Pancreas (tissue), 10 donors: ENCODE measurements at places on chromosomes 5 and 9. TPM values are rescaled to one million over a fixed set of nuclear protein-coding genes. Genes with fewer than 3 reads are reported as not detected.

- no peaks in the 10 kb centered on the region for H3K4me1 ChIP-seq
- no peaks in the 10 kb centered on the region for H3K27me3 ChIP-seq
- no peaks in the 10 kb centered on the region for H3K36me3 ChIP-seq
- no peak for DNase-seq
- H3K27ac ChIP-seq = no peak overlapping the region
These were observed 108.3 kb upstream of the ICE1 start for GRCh38 chr5:5314166-5314565.

- H3K36me3 ChIP-seq = no peaks in the 10 kb centered on the region
- no peak for DNase-seq
- no peak overlapping the region for H3K4me3 ChIP-seq
- no peaks in the 10 kb centered on the region for H3K4me1 ChIP-seq
- H3K27me3 ChIP-seq = peaks cover 15% of the 10 kb centered on the region
These were observed 77.4 kb downstream of the CFAP77 start for GRCh38 chr9:132487351-132487791.

GRCh38 chr5:6287176-6287575, 91.2 kb downstream of the MED10 start:
- H3K27ac ChIP-seq = no peak overlapping the region
- no peak overlapping the region for H3K4me3 ChIP-seq
- no peak for DNase-seq
- no peaks in the 10 kb centered on the region for H3K27me3 ChIP-seq

DNA sequence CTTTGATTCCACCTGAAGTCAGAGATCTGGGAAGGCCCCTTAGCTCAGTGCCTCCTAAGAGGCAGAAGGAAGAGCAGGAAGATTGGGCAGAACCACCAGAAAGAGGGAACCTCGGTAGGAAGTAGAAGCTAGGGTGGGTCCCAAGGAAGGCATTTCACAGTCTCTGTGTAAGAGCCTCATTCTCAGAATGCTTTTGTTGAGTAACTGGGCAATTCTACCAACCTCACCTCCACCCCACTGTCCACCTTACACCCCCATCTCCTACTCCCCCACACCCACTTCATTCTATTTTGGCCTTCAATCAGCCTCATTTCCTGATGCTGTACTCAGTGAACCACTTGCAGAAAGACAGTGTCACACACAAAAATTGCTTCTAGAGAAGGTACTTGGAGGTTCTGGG, 3.5 kb downstream of the HBEGF start:
- peaks cover 16% of the 10 kb centered on the region for H3K4me1 ChIP-seq
- H3K4me3 ChIP-seq = no peak overlapping the region
- DNase-seq = no peak

DNA sequence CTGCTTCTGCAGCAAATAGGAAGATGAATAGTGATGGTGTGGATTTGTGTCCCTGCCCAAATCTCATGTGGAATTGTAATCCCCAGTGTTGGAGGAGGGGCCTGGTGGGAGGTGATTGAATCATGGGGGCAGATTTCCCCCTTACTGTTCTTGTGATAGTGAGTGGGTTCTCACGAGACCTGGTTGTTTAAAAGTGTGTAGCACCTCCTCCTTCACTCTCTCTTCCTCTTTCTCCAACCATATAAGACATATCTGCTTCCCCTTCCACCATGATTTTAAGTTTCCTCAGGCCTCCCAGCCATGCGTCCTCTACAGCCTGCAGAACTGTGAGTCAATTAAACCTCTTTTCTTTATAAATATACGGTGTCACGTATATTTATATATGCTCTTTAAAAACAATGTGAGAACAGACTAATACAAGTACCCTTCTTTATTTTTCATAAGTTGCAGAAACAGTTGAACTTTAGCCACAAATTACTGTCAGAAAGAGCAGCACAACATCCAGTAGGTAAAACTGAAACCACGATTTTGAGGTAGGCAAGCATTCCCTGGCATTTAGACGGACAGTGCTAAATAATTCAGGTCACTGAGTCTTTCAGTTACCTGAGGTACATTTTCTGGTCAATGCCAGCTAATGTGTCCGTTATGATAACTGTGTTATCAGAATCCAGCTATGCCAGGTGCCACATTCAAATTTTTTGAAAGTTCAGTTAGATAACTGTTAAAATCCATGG, 79.3 kb upstream of the SPEF2 start:
- H3K36me3 ChIP-seq = no peaks in the 10 kb centered on the region
- no peaks in the 10 kb centered on the region for H3K4me1 ChIP-seq
- H3K27me3 ChIP-seq = no peaks in the 10 kb centered on the region
- no peak for DNase-seq
- no peak overlapping the region for H3K27ac ChIP-seq

LCN12 gene
- 2.8 TPM for total RNA-seq

NME5 gene
- total RNA-seq = 2.0 TPM

C9orf43 gene
- 0.46 TPM for total RNA-seq
